Activated CD8-positive, alpha-beta memory T cell treated with anti-CD3 and anti-CD28 coated beads, Interleukin-2, amount 50 U/mL, for 48 hours (primary cell): ENCODE measurements at places on chromosomes 3 and 15.

GRCh38 chr3:61032991-61033390 is 218.3 kb downstream of the FHIT start:
- no peak for DNase-seq

DNA sequence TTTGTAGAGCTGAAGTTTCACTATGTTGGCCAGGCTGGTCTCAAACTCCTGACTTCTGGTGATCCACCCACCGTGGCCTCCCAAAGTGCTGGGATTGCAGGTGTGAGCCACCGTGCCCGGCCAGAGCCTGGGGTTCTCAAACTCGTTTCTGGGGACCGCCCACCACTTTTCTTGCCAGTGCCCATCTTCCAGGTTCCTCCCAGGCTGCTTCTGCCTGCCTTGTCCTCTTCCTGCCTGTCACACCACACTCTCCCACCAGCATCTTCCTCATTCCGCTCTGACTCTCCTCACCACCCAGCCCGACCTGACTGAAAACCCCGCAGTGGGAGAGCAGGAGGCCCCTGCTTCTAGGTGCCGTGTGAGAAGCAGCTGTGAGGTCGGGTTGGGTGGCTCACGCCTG is 3.1 kb upstream of the DYNLT2B start:
- no peak for DNase-seq

- DNase-seq: no peak
Observed at GRCh38 chr3:37523361-37523760, 338.3 kb upstream of the CTDSPL start.

DNA sequence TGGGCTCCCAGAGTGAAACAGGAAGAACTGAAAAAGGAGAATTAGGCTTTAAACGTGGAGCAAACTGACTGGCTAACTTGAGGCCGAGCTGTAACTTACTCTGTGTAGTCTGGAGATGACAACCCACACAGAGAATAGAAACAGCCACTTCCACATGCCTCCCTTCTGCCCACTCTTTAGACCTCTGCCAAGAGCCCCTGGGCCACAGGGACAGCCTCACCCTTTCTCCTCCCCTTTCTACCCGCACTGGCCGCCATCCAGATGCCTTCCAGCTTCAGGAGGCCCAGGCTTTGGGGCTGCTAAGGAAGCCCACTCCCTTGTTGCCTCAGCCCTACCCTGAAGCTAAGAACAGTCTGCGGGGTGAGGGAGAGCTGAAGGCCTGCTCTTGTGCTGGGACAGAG is 6.8 kb downstream of the ARHGAP31 start:
- no peak for DNase-seq

DNA sequence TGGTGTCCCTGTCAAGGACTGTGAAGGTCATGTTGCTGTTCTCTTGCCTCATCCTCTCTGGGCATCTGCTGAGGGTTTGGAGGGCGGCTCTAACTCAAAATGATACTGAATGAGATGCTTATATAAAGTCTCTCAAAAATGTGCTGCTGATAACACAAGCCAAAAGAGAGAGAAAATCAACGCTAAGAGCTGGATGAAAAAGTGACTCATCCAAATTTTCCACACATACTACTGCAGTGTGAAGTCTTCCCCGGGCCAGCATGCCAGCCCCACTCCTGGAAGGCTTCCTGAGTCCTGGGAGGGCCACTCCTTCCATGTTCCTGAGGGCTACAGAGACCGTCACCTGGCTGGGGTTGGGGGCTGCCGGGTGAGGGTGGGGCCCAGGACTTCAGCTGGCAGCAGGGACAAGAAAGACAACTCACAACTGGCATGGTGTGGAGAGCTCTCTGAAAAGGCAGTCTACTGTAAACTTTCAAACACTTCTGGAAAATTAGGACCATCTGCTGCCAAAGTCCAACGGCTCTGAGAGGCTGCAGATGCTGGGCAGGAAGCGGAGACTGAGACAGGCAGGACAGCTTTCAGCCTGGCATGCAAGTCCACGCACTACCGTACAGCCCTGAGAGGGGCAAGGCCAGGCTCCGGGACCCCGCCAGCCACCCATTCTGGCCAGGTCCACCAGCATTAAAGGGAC is 200.3 kb downstream of the ADAMTS17 start:
- no peak for DNase-seq
